Activated T-cell treated with anti-CD3 and anti-CD28 coated beads, Interleukin-2, amount 50 U/mL, for 72 hours (primary cell): ENCODE measurements at places on chromosomes 3 and 15. TPM values are rescaled to one million over a fixed set of nuclear protein-coding genes. Genes with fewer than 3 reads are reported as not detected.

DNA sequence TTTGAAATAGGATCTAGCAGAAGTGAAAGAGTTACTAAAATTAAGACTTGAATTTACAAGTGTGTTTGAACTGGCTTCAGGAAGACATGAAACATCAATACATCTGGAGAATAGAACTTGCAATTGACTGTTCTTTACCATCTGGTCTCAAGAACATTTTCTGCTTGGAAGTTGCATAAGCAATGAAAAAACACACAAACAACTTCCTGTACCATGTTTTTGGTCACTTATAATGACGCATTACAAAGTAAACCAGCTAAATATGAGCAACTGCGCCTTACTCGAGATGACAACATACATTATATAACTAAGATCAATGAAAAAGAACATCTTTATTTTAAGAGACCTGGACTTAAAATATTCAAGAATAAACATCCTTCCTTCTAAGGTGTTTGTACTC lies 112.5 kb downstream of the TIGIT start:
- no peaks in the 10 kb centered on the region for H3K27me3 ChIP-seq
- DNase-seq: no peak
- no peaks in the 10 kb centered on the region for H3K4me1 ChIP-seq
- H3K36me3 ChIP-seq: no peaks in the 10 kb centered on the region
- no peak overlapping the region for H3K27ac ChIP-seq

DNA sequence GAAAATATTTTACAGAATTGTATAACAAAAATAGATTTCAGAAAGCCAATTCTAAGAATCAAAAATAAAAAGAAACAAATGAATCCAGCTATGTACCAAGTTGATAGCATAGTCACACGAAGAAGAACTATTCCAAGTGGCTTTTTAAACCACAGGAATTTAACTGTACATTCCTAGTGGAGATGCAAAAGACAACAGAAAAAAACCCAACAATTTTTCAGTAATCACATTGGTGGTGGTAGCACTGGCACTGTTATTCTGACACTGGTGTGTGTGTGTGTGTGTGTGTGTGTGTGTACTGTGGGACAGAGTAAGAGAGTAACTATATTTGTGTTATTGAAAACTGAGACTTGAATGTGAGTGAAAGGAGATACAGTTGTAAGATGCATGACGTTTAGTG lies 9.1 kb downstream of the BFSP2 start:
- no peak overlapping the region for H3K4me3 ChIP-seq
- H3K27me3 ChIP-seq: peaks cover 5% of the 10 kb centered on the region
- H3K36me3 ChIP-seq: no peaks in the 10 kb centered on the region
- no peak for DNase-seq

DNA sequence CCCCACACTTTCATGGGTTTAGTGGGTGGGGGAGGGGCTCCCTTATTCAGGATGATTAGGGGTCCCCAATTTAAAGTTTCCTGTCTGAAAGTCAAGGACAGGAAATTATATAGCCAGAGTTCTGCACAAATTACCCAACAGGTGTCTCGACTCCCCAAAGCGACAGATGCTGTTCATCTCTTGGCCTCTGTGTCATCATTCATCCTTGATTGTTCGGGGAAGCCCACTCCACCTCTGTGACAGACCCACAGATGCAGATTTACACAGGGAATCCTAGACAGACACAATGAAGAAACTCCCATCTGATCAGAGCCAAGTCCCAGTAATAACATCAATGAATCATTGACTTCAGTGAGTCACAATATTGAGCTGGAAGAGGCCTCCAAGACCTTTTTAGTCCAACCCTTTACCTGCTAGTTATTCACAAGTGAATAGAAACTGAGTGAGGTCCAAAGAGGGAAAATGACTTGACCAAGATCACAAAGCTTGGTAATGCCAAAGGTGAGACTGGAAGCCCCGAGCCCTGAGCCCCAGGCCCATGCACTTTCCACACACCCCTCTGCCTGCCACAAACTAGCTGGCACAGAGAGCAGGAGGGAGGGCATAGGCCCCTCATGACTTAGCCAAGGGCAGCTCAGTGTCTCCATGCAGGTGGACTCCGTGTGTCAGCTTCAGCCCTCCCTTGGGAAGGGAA lies 7.9 kb upstream of the SRP14 start:
- DNase-seq: peak; percentile 17
- H3K36me3 ChIP-seq: peaks cover 3% of the 10 kb centered on the region
- peaks cover 72% of the 10 kb centered on the region for H3K4me1 ChIP-seq
- H3K4me3 ChIP-seq: peak overlapping the region; percentile 78

DNA sequence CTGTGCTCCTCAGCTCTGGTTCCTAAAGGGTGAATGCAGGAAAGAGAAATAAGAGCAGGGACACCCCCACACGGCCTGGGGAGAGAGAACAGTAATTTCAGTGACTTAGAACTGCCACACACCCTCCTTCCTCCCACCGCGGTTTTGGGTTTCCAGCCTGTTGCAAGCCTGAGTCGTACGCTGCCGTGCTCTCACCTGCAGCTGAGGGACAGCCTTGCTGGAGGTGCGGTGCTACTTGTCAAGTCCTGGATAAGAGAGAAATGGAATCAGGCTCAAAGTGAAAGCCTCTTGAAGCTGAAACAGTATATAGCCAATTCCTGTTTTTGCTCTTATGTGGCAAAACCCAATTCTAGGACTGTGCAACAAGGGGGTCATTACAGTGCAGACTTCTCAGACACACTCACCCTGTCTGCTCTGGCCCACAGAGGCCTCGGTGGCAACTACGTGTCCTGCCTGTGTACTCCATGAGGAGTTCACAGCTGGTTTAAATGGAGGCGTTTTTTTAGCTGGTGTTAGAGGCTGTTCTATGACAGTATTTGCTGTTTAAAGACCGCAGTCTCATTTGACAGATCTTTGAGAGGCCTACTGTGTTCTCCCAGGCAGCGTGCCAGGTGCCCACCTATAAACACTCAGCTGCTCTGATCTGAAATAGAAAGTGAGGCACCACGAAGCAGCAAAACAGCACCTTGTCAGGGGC lies 42.9 kb downstream of the TBC1D2B start:
- H3K4me3 ChIP-seq: peak overlapping the region; percentile 71
- peaks cover 87% of the 10 kb centered on the region for H3K4me1 ChIP-seq
- peaks cover 1% of the 10 kb centered on the region for H3K36me3 ChIP-seq
- H3K27ac ChIP-seq: peak overlapping the region; percentile 29

DNA sequence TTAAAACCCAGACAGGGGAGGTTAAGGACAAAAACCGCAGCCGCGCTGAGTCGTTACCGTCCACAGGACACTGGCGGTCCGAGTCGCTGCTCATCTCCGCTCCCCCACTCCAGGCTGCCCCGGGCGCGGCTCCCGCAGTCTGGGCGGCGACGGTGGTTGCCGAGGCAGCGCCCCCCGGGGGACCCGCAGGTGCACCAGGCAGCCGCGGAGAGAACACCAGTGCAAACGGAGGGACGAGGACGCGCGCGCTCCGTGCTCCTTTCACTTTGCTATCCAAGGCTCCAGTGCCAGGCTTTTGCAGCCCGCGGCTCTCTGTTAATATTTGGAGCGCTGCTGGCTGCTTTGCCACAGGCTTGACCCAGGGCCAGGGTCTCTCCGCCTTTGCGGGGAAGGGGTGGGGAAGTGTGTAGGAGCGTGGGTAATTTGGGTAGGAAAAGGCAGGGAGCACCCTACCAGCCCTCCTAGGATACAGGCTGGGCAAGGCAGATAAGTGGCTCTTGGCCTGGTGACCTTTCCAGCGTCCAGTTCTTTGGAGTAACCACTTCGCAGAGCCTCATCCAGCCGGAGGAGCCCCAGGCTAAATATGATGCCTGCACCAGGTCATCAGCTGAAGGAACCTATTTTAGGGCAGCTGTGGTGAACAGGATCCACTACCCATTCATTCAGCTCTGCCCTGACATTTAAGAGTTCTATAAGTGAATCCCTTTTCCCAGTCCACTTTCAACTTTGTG lies at the start of gene GADL1:
Gene GADL1, minus strand, starts transcription at position 141 of the 731 bp plus-strand sequence. Its CDS starts 47 bp downstream, at position 94.
- DNase-seq: peak; percentile 29
- no peaks in the 10 kb centered on the region for H3K36me3 ChIP-seq
- no peak within 1 kb of the TSS for H3K27ac ChIP-seq
- H3K27me3 ChIP-seq: peaks cover 49% of the 10 kb centered on the region

GRCh38 chr3:160987982-160988964 lies 116.9 kb downstream of the B3GALNT1 start:
- no peak overlapping the region for H3K4me3 ChIP-seq
- no peak for DNase-seq
- H3K27ac ChIP-seq: no peak overlapping the region
- H3K27me3 ChIP-seq: no peaks in the 10 kb centered on the region
- H3K4me1 ChIP-seq: no peaks in the 10 kb centered on the region

The GNAT1 gene
- not detected for total RNA-seq

The PRR20G gene
- not detected for total RNA-seq

The LMAN1L gene
- total RNA-seq: 0.72 TPM

DNA sequence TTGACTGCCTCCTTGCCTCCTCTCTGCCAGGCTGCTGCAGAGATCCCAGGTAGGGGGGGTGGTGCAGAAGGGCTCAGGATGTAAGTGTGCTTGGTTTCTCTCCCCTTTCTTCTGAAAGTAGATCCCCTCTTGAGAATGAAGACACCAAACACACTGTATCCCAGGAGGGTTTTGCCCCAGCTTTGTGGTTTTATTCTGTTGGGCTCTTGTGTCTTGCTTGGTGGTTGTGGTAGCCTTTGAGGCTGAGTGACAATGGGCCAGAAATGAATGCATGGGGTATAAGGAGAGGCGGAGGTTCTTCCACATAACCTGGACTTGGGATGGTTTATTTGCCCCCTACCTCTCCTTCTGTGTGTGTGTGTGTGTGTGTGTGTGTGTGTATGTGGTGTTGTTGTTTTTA lies 5.7 kb downstream of the PDIA5 start:
- peaks cover 50% of the 10 kb centered on the region for H3K4me1 ChIP-seq
- H3K27me3 ChIP-seq: no peaks in the 10 kb centered on the region
- DNase-seq: no peak
- H3K27ac ChIP-seq: no peak overlapping the region
- H3K4me3 ChIP-seq: no peak overlapping the region

GRCh38 chr3:193598202-193598601 lies 5.2 kb downstream of the OPA1 start:
- H3K36me3 ChIP-seq: peaks cover 24% of the 10 kb centered on the region
- peaks cover 55% of the 10 kb centered on the region for H3K4me1 ChIP-seq
- no peaks in the 10 kb centered on the region for H3K27me3 ChIP-seq
- H3K4me3 ChIP-seq: no peak overlapping the region
- DNase-seq: no peak

DNA sequence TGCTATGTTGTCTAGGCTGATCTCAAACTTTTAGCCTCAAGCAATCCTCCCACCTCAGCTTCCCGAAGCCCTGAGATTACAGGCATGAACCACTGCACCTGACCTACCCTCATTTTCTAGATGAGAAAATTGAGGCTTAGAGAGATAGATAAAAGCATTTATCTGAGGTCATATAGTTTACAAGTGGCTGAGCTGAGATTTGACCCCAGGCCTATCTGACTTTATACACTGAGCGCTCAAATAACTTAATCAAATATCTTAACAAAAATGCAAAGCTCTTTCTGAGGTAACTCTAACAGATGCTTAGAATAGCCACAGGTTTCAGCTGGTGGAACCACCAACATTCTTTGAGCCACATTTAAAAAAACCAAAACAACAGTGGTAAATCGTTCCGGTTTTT lies 5.5 kb downstream of the PLS1 start:
- peaks cover 12% of the 10 kb centered on the region for H3K4me1 ChIP-seq
- no peaks in the 10 kb centered on the region for H3K36me3 ChIP-seq
- H3K27me3 ChIP-seq: no peaks in the 10 kb centered on the region
- no peak overlapping the region for H3K27ac ChIP-seq
- H3K4me3 ChIP-seq: no peak overlapping the region

The CHRD gene
- 0.19 TPM for total RNA-seq

- no peaks in the 10 kb centered on the region for H3K27me3 ChIP-seq
- no peak overlapping the region for H3K27ac ChIP-seq
- H3K4me1 ChIP-seq: peaks cover 23% of the 10 kb centered on the region
- peaks cover 8% of the 10 kb centered on the region for H3K36me3 ChIP-seq
Observed at GRCh38 chr3:131494706-131495105, 8.1 kb downstream of the MRPL3 start.

GRCh38 chr15:101169495-101170071 lies 82.3 kb downstream of the CHSY1 start:
- DNase-seq: no peak
- peaks cover 38% of the 10 kb centered on the region for H3K4me1 ChIP-seq
- H3K27ac ChIP-seq: peak overlapping the region; percentile 33
- peaks cover 9% of the 10 kb centered on the region for H3K36me3 ChIP-seq

The BNC1 gene
- total RNA-seq: not detected

The HCN4 gene
- not detected for total RNA-seq

- peaks cover 3% of the 10 kb centered on the region for H3K27me3 ChIP-seq
- DNase-seq: no peak
- H3K4me3 ChIP-seq: no peak overlapping the region
- H3K36me3 ChIP-seq: no peaks in the 10 kb centered on the region
Observed at GRCh38 chr3:46209746-46210470, 1.8 kb upstream of the CCR1 start.

DNA sequence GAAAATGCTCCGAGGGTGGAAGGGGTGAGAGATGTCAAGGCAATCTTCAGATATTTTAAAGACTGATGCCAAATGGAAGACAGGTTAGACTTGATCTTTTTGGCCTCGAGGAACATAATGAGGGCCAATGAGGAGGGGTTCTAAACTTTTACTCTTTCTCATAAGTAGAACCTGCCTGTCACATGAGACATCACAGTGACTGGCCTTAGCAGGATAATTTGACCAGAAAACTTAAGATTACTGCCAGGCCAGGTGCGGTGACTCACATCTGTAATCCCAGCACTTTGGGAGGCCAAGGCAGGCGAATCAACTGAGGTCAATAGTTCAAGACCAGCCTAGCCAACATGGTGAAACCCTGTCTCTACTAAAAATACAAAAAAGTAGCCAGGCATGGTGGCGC lies 12.2 kb downstream of the TM4SF4 start:
- H3K27me3 ChIP-seq: peaks cover 22% of the 10 kb centered on the region
- H3K4me1 ChIP-seq: no peaks in the 10 kb centered on the region
- no peaks in the 10 kb centered on the region for H3K36me3 ChIP-seq

DNA sequence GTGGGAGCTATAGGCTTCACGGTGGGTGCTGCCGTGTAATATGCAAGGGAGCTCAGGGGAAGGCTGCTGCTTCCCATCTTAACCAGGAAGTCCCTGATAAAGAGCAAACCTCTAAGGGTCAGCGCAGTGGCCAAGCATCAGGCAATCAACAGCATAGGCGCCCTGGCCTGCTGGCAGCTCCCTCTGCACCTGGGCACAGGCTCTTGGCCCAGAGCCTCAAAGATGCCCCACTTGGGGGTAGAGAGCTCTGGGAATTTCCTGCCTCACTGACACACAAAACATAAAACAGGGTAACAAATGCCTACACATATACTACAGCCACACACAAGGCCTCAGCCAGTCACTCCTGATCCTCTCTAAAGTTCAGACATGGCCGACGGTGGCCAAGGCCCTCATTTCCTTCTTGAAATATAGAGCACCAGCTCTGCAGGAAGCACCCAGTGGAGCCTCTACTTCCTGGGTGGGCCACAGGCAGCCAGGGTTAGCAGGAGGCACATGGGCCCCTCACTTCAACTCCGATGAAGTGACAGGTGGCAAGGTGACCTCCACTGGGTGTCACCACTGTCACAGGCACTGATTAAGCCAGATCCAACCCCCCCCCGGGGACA lies 20.5 kb downstream of the SLC41A3 start:
- no peak overlapping the region for H3K4me3 ChIP-seq
- H3K4me1 ChIP-seq: peaks cover 15% of the 10 kb centered on the region
- H3K36me3 ChIP-seq: peaks cover 1% of the 10 kb centered on the region
- no peak overlapping the region for H3K27ac ChIP-seq
- DNase-seq: no peak
- no peaks in the 10 kb centered on the region for H3K27me3 ChIP-seq
